ENCODE measurements at places on chromosomes 12 and 14. TPM values are rescaled to one million over a fixed set of nuclear protein-coding genes. Genes with fewer than 3 reads are reported as not detected.

Gene COX6A1
- 131 TPM for total RNA-seq

Gene GLT8D2
- total RNA-seq: not detected

Gene CDKN1B
- 161 TPM for total RNA-seq

DNA sequence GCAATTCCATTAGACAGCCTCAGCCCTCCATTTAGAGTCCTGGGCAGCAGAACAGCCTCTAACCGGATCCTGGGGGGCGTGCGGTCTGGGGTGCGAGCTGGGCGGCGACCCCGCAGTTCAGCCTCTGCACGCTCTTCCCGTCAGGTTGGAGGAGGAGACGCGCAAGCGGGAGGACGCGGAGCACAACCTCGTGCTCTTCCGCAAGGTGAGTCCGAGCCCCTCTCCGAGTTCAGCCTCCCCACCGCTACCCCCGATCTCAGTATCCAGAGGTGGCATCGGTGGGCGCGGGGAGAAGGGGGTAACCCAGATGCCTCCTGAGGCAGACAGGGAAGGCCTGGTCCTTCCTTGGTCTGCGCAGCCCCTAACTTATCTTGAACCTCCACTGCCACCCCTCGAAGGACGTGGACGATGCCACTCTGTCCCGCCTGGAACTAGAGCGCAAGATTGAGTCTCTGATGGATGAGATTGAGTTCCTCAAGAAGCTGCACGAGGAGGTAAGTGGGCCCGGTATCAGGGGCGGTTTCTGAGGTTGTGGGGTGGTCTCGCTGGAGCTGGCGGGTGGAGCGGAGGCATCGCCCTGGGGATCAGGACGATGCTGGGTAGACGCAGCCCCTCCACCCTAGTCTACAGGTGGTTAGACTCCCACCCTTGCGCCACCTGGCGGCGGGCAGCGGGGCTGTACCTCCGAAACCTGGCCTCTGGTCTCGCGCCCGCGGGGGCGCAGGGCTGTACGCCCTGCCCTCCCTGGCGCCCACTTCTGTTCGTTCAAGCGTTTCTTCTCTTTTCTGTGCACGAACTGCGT is 1.3 kb downstream of the PRPH start:
- peaks cover 3% of the 10 kb centered on the region for H3K36me3 ChIP-seq
- H3K4me1 ChIP-seq: peaks cover 4% of the 10 kb centered on the region
- peaks cover 25% of the 10 kb centered on the region for H3K27me3 ChIP-seq
- no peak overlapping the region for H3K27ac ChIP-seq

DNA sequence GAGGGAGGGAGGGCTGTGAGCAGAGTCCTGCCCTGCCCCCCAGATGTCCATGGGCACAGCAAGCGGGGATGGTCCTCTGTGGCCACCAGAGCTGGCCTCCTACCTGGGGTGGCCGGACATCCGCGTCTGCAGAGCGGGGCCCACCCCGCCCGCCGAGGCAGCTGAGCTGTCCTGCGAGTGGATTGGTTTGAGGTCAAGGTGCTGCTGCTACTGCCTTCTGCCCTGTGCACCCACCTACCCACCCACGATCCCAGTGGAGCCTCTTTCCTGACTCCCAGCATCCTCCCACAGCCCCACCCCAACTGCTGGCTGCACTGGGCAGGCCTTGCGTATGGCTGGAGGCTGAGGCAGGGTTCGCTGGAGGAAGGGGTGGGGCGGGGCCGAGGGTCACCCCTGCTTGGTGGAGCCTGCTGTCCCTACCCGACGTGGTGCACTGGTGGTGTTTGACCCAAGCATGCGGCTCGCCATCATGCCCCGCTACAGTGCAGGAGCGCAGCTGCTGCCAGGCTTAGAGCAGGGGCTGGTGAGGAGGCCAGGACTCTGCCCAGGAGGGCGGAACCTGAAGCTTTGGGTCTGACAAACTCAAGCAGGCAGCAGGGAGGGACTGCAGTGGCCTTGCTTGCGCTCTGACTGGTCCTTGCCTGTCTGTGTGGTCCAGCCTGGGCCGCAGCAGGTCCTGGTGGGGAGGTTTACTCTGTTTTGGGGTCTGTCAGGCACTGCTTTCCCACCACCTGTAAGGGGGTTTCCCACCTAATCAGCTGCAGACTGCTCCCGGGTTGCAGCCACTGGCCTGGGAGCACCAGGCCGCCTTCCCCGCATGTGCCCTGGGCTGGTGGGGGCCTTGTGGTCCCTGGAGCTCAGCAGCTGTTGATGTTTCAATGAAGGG is 23.7 kb downstream of the CEP170B start:
- H3K4me3 ChIP-seq: no peak overlapping the region
- no peak overlapping the region for H3K27ac ChIP-seq
- no peaks in the 10 kb centered on the region for H3K4me1 ChIP-seq
- H3K36me3 ChIP-seq: no peaks in the 10 kb centered on the region
- DNase-seq: no peak

All from naive thymus-derived CD8-positive, alpha-beta T cell (primary cell).